Aorta (tissue), 5 donors: ENCODE measurements at places on chromosomes 12 and 14. TPM values are rescaled to one million over a fixed set of nuclear protein-coding genes. Genes with fewer than 3 reads are reported as not detected.

DLGAP5 gene
- not detected for total RNA-seq

GDF11 gene
- total RNA-seq = 9.4 TPM

FOXM1 gene
- total RNA-seq = 0.84 TPM

KRT75 gene
- not detected for total RNA-seq

AKAP3 gene
- total RNA-seq = 1.4 TPM

KRT79 gene
- not detected for total RNA-seq

SOCS2 gene
- 22.5 TPM for total RNA-seq

DIP2B gene
- total RNA-seq = 25.0 TPM

OTOGL gene
- 0.62 TPM for total RNA-seq

- H3K27me3 ChIP-seq = no peaks in the 10 kb centered on the region
- no peak overlapping the region for H3K4me3 ChIP-seq
- no peak for DNase-seq
- no peaks in the 10 kb centered on the region for H3K36me3 ChIP-seq
- no peak overlapping the region for H3K27ac ChIP-seq
Measured at GRCh38 chr12:31843398-31844095, 114.7 kb upstream of the AMN1 start.

- peak; percentile 79 for DNase-seq
- H3K27ac ChIP-seq = peak overlapping the region; percentile 10
- peaks cover 2% of the 10 kb centered on the region for H3K36me3 ChIP-seq
- no peaks in the 10 kb centered on the region for H3K4me1 ChIP-seq
Measured at GRCh38 chr12:2998789-2999264, 39.6 kb downstream of the TEAD4 start.

DNA sequence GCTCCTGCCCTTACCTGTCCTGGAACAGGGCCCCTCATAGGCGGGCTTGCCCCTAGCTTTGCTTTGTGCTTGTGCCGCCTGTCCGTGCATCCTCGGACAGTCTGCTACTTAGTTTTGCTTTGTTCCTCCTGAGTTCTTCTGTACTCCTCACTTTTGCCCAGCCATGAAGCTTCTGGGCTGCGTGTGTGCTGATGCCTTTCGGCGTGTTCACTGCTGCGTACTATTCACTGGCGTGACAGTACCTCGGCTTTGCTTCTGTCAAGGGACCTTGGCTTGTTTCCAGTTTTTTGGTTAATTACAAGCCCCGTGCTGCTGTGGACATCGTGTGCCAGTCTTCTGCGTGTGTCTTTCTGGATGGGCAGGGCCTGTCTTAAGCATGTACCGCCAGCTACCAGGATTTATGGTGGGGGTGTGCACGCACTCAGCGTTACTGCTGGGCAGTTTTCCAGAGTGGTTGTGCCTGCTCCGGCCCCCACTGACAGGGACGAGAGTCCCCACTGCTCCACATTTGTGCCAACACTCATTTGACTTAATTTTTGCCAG, 2.5 kb downstream of the PACS2 start:
- no peaks in the 10 kb centered on the region for H3K36me3 ChIP-seq
- no peak for DNase-seq
- H3K4me1 ChIP-seq = no peaks in the 10 kb centered on the region
- H3K4me3 ChIP-seq = no peak overlapping the region

DNA sequence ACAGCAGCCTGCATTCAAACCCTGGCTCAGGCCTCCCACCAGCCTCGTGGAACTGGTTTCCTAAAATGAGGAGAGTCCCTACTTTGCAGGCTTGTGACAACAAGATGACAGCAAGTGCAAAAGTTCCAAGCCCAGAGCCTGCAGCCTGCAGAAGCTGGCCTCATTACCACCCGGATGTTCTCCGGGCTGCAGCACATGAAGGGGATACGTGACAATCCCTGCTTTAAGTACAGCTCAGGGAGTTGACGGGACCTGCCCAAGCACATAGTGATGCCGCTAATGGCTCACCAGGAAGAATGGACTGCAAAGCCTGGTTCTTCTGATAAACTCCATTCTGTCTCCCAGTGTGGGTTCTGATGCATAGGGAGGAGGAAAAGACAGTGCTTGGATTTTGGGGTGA, 15.0 kb downstream of the SSH1 start:
- DNase-seq = no peak
- H3K27me3 ChIP-seq = no peaks in the 10 kb centered on the region
- H3K4me3 ChIP-seq = no peak overlapping the region
- no peaks in the 10 kb centered on the region for H3K36me3 ChIP-seq

- no peaks in the 10 kb centered on the region for H3K27me3 ChIP-seq
- no peak overlapping the region for H3K4me3 ChIP-seq
- no peak for DNase-seq
- H3K27ac ChIP-seq = no peak overlapping the region
- no peaks in the 10 kb centered on the region for H3K4me1 ChIP-seq
- H3K36me3 ChIP-seq = no peaks in the 10 kb centered on the region
Measured at GRCh38 chr12:27220988-27221345, 23.1 kb upstream of the STK38L start.

DNA sequence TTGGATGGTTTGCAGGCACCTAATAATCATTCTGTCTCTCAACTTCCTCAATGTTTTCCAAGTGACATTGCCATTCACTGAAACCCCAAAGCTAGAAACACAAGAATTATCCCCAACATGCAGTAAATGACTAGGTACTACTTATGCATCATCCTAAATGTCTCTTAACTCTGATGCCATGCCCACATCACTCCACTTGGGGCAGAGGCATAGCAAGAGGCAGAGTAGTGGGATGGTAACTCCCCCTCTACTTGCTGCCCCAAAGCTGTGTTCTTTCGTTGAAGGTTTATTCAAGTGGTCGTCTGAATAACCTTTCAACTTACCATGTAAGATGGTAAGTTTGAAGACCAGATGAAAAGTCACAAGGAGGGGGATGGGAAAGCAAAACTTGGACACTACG, 77.9 kb upstream of the SOX5 start:
- H3K27ac ChIP-seq = no peak overlapping the region
- no peak overlapping the region for H3K4me3 ChIP-seq
- H3K27me3 ChIP-seq = no peaks in the 10 kb centered on the region
- no peak for DNase-seq

DNA sequence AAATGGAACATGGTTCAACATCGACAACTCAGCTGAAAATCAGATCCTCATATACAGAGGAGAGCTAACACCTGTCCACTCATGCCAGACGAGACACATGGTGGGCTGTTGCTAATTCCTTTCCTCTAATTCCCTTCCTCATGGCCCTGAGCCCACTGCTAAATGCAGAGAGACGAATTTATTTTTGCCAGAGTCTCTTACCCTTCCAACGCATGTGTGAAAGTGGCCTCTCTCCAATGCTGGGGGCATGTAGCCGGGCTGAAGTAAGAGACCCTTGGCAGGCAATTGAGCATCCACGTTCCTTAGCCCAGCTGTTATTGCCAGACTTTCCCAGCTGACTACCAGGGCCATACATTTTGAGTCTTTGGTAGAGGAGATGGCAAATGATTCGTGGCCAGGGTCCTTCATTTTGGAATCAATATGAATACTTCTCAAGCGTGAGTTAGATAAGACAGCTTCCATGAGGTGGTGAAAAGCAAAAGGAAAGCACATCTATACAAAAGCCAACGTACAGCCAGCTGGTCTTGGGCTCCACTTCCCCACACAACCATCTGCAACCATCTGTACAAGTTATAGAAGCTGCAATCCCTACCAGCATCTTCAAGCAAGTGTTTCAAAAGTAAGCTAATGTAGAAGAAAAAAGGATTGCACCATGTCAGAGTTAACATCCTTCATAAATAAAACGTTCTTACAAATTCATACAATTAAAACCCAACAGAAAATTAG, 28.6 kb downstream of the CORO1C start:
- H3K4me1 ChIP-seq = peaks cover 14% of the 10 kb centered on the region
- H3K36me3 ChIP-seq = peaks cover 5% of the 10 kb centered on the region
- no peaks in the 10 kb centered on the region for H3K27me3 ChIP-seq
- H3K27ac ChIP-seq = peak overlapping the region; percentile 83
- H3K4me3 ChIP-seq = no peak overlapping the region
- no peak for DNase-seq

GRCh38 chr12:105451211-105451610, 120.7 kb downstream of the C12orf75 start:
- no peak overlapping the region for H3K4me3 ChIP-seq
- H3K27ac ChIP-seq = no peak overlapping the region
- no peak for DNase-seq
- no peaks in the 10 kb centered on the region for H3K36me3 ChIP-seq
- no peaks in the 10 kb centered on the region for H3K4me1 ChIP-seq

- H3K4me1 ChIP-seq = no peaks in the 10 kb centered on the region
- no peak overlapping the region for H3K27ac ChIP-seq
- no peaks in the 10 kb centered on the region for H3K27me3 ChIP-seq
- no peak overlapping the region for H3K4me3 ChIP-seq
- DNase-seq = no peak
Measured at GRCh38 chr12:40986001-40986400, 202.1 kb upstream of the PDZRN4 start.

GRCh38 chr12:118912697-118913270, 68.6 kb upstream of the SRRM4 start:
- no peak overlapping the region for H3K27ac ChIP-seq
- no peaks in the 10 kb centered on the region for H3K4me1 ChIP-seq
- no peak overlapping the region for H3K4me3 ChIP-seq
- H3K27me3 ChIP-seq = no peaks in the 10 kb centered on the region
